B cell (primary cell): ENCODE measurements at places on chromosomes 1 and 21.
A peak's percentile ranks its signal among the peaks of the same experiment; 100 is the strongest.

DNA sequence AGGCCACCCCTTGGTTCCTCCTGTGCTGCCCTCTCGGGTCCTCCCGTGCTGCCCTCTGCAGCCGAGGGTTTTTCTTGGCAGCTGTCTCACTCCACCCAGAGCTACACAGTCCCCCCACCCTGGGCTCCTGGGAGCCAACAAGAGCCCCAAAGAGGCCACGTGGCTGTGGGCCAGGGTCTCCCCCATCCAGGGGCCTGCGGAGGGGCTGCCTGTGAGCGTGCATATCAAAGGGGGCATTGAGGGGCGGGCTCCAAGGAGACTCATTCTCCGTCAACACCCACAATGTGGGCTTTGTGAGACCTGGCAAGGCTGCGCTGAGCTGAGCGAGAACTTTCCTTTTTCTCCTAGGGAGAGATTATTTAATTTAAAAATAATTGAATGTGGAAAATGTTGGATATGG lies 108.7 kb upstream of the ARHGEF16 start:
- H3K4me1 ChIP-seq = no peaks in the 10 kb centered on the region
- H3K27me3 ChIP-seq = no peaks in the 10 kb centered on the region
- H3K4me3 ChIP-seq = no peak overlapping the region
- no peaks in the 10 kb centered on the region for H3K36me3 ChIP-seq
- no peak overlapping the region for H3K27ac ChIP-seq

DNA sequence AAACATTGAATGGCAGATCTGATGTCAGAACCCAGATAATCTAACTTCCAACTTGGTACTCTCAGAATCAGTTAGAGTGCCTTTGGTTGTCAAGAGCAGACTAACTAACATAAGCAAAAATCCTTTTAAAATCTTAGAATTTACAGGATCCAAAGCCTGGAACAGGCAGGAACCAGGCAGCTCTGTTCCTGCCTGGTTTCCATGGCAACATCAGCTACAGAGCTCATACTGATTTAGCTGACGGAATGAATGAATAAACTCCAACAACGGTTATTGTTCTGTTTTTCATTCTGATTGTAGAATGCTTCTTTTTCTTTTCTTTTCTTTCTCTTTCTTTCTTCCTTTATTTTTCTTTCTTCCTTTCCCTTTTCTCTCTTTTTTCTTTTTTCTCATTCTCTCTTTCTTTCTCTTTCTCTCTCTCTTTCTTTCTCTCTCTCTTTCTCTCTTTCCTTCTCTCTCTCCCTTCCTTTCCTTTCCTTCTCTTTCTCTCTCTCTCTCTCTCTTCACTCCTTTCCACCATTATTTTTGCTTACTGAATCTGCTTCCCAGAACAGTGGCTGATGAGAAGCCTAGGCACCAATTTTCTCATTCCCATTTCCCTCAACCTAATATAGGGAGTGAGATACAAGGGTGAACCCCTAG lies 121.6 kb downstream of the RGS7 start:
- no peak overlapping the region for H3K4me3 ChIP-seq
- H3K4me1 ChIP-seq = no peaks in the 10 kb centered on the region
- no peak for DNase-seq

DNA sequence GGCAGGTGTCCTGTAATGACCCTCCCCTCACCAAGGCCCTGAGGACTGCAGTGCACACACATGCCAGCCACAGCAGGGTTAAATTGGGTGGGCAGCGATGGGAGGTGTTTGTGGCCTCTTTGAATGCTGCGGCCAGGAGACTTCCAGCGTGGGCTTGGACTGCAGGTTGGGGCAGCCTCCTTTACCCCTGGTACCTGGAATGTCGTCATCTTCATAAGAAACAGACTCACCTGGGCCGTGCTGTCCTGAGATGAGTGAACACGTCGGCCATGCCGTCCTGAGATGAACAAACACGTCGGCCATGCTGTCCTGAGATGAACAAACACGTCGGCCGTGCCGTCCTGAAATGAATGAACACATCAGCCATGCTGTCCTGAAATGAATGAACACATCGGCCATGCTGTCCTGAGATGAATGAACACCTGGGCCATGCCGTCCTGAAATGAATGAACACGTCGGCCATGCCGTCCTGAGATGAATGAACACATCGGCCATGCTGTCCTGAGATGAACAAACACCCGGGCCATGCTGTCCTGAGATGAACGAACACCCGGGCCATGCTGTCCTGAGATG lies 50.1 kb upstream of the COL6A1 start:
- H3K4me1 ChIP-seq = no peaks in the 10 kb centered on the region
- no peak overlapping the region for H3K27ac ChIP-seq
- no peak for DNase-seq
- H3K27me3 ChIP-seq = no peaks in the 10 kb centered on the region
- H3K36me3 ChIP-seq = no peaks in the 10 kb centered on the region

DNA sequence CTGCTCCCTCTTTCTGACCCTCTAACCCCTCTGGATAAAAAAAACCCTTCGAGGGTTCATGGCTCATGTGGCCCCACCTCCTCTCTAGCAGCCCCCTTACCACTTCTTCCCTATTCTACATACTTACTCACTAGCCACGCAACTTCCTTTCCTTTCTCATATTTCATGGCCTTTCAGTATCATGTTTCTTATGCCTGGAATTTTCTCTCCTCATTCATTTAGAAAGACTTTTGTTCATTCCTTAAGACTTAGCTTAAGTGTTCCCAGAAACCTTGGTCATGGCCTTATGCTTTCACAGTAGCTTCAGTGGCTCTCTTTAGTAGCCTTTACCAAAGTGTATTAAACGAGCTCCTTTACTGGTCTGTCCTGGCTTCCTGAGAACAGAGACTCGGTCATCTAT lies 6.1 kb downstream of the ACP6 start:
- no peak for DNase-seq
- no peaks in the 10 kb centered on the region for H3K36me3 ChIP-seq
- peaks cover 4% of the 10 kb centered on the region for H3K4me1 ChIP-seq
- no peak overlapping the region for H3K27ac ChIP-seq
- no peak overlapping the region for H3K4me3 ChIP-seq

- H3K4me1 ChIP-seq = peaks cover 10% of the 10 kb centered on the region
- no peak overlapping the region for H3K4me3 ChIP-seq
- no peaks in the 10 kb centered on the region for H3K36me3 ChIP-seq
- no peak for DNase-seq
Measured at GRCh38 chr1:21537511-21537931, 28.3 kb downstream of the ALPL start.

GRCh38 chr21:31974454-31974985 lies 101.7 kb downstream of the HUNK start:
- no peak overlapping the region for H3K27ac ChIP-seq
- H3K4me3 ChIP-seq = no peak overlapping the region
- H3K36me3 ChIP-seq = no peaks in the 10 kb centered on the region
- no peaks in the 10 kb centered on the region for H3K27me3 ChIP-seq
- no peak for DNase-seq
- H3K4me1 ChIP-seq = no peaks in the 10 kb centered on the region

DNA sequence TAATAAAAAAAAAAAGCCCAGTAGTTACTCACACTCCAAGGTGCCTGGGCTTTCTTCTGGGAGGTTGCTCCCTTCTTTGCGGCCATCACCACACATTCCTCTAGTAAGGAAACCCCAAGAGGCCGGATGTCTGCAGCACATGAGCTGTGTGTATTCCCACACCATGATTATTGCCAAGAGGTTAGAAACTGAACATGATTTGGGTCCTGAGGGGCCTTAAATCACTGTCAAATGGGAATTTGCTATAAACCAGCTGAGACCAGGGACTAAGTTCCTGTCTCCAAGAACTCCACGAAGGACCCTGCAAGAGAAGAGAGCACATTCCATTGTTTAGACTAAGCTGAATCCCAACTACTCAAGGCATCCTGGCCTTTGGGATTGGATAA lies 85.3 kb upstream of the SSX2IP start:
- H3K27me3 ChIP-seq = peaks cover under 1% of the 10 kb centered on the region
- no peak for DNase-seq
- H3K27ac ChIP-seq = no peak overlapping the region

DNA sequence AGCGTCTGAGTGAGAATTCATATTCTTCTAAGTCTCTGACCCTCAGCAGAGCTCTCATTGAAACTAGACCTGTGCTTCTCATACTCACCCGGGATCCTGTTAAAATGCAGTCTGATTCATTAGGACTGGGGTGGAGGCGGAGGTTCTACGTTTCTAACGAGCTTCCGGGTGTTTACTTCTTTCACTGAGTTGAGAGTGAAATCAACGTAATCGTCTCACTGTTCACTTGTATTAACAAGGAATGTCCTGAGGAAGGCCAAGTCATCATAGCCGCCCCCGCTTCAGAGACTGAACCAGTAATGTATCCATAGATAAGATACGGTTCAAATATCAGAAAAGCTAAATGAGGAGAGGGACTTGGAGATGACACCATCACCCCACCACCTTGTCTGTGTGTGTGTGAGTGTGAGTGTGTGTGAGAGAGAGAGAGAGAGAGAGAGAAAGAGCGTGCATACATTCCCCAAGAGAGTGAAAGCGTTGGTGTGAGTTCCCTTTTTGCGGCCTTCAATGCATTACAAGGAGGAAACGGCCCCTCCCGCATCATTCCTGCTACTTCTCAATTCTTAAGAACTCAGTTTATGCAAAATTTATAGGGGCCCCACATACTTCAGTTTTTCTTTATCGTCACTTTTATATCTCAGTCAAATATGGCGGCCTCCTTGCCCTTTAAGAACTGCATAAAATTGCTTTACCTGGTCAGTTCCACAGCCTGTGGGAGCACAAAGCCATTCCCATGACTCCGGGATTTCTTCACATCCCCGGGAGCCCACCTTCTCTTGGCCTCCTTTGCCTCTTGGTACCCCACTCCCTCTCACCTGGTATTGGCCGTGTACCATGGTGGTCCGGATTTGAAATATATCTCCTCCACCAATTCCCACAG lies 19.8 kb downstream of the KMO start:
- H3K27ac ChIP-seq = peak overlapping the region; percentile 97
- peak; percentile 93 for DNase-seq
- H3K4me3 ChIP-seq = peak overlapping the region; percentile 77
- peaks cover 39% of the 10 kb centered on the region for H3K4me1 ChIP-seq
- no peaks in the 10 kb centered on the region for H3K27me3 ChIP-seq

DNA sequence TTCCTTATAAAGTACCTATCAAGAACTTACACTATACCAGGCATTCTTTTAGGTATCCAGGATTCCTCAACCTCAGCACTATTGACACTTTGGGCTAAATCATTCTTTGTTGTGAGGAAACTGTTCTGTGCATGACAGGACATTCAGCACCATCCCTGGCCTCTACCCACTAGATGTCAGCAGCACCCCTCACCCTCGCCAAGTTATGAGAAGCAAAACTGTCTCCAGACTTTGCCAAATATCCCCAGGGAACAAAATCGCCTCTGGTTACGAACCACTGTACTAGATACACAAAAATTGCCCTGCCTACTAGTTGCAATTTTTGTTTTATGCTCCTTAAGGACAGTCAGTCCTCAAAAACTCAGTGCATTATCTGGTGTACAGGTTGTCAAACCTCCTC lies 35.7 kb downstream of the PALMD start:
- H3K4me1 ChIP-seq = no peaks in the 10 kb centered on the region
- H3K36me3 ChIP-seq = no peaks in the 10 kb centered on the region
- H3K27me3 ChIP-seq = peaks cover 4% of the 10 kb centered on the region

GRCh38 chr21:17085707-17086106 lies 427.1 kb upstream of the CXADR start:
- no peaks in the 10 kb centered on the region for H3K36me3 ChIP-seq
- H3K27ac ChIP-seq = no peak overlapping the region
- H3K4me3 ChIP-seq = no peak overlapping the region
- H3K4me1 ChIP-seq = no peaks in the 10 kb centered on the region
- DNase-seq = no peak

DNA sequence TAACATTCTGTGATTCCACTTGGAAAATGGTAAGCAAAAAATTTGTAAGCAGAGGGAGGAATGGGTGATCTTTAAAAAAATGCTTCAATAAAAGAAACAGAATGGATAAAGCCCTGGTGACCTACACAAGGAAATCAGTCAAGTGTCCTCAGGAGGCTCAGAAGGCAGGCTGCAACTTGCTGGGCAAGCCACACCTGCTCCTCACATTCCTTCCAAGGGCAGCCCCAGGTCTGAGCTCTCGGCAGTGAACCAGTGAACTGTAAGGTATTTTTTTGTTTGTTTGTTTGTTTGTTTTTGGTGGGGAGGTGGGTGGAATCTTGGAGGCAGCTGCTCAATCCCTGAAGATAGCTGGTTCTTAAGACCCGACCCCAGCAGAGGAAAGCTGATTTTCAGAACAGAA lies 4.4 kb downstream of the TACSTD2 start:
- DNase-seq = no peak
- no peaks in the 10 kb centered on the region for H3K36me3 ChIP-seq
- H3K27me3 ChIP-seq = peaks cover 55% of the 10 kb centered on the region
- peaks cover 17% of the 10 kb centered on the region for H3K4me1 ChIP-seq
- no peak overlapping the region for H3K4me3 ChIP-seq

GRCh38 chr1:221809091-221810029 lies 67.5 kb upstream of the DUSP10 start:
- peaks cover 48% of the 10 kb centered on the region for H3K4me1 ChIP-seq
- no peak overlapping the region for H3K27ac ChIP-seq
- no peak overlapping the region for H3K4me3 ChIP-seq
- H3K27me3 ChIP-seq = no peaks in the 10 kb centered on the region

- H3K4me3 ChIP-seq = no peak overlapping the region
- H3K36me3 ChIP-seq = no peaks in the 10 kb centered on the region
- no peaks in the 10 kb centered on the region for H3K4me1 ChIP-seq
- H3K27me3 ChIP-seq = no peaks in the 10 kb centered on the region
- no peak for DNase-seq
- no peak overlapping the region for H3K27ac ChIP-seq
Measured at GRCh38 chr1:191371626-191372025, 786.6 kb upstream of the RGS18 start.

DNA sequence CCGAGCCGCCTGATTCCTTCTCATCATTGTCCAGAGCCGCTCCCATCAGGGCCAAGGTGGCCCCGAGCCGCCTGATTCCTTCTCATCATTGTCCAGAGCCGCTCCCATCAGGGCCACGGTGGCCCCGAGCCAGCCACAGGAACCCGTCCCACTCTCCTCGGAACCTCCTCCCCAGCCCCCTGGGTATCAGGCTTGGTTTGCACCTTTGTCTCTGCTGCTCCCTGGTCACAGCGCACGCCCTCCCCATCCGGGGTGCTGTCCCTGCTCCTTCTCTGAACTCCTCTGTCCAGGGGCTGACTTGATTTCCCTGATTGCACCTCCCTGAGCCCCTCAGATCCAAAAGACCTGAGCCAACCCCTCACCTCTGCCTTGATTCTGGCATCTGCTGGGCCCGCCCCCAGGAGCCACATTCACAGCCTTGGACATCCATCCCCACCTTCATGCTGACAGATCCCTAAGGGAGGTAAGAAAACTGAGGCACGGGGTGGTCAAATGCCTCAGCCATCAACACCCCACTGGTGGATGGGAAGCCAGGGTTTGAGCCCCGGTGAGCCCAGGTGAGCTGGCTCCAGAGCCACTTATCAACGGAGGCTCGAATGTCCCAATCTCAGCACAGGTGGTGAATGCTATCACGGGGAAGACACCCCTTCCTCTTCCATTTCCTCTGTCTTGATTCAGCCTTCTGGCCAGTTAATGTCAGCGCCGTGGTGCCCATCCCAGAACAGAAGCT lies 25.6 kb upstream of the COL18A1 start:
- no peaks in the 10 kb centered on the region for H3K27me3 ChIP-seq
- H3K27ac ChIP-seq = no peak overlapping the region
- no peaks in the 10 kb centered on the region for H3K4me1 ChIP-seq
- H3K4me3 ChIP-seq = no peak overlapping the region
- no peaks in the 10 kb centered on the region for H3K36me3 ChIP-seq

GRCh38 chr21:36554411-36555157 lies 74.7 kb upstream of the CLDN14 start:
- no peak overlapping the region for H3K4me3 ChIP-seq
- no peaks in the 10 kb centered on the region for H3K27me3 ChIP-seq
